ENCODE measurements at places on chromosomes 3 and 15.
A peak's percentile ranks its signal among the peaks of the same experiment; 100 is the strongest.

DNA sequence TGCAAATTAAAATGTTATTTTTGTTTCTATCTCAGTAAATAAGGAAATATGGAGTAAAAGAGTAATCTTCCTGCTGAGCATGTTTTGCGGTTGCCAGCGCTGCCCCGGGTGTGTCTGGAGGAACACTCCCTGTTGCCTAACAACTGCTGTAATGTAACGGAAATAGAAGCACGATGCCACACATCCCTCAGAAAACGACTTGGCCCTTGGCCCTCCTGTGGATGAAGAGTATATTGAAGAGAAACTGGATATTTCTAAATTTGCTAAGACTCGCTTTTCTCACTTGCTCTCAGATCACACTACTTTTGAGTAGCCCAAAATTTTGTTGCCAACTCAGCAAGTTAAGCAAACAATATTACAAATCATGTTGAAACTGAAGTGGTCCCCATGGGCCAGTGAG, 18.9 kb downstream of the CX3CR1 start:
- DNase-seq: peak; percentile 98

- no peak for DNase-seq
These were observed 314.7 kb upstream of the CNTN4 start for GRCh38 chr3:1783995-1784394.

- no peak for DNase-seq
These were observed 56.3 kb downstream of the PPP2R3A start for GRCh38 chr3:136021803-136022202.

GRCh38 chr3:149506965-149507364, 32.5 kb downstream of the TM4SF4 start:
- DNase-seq: no peak

DNA sequence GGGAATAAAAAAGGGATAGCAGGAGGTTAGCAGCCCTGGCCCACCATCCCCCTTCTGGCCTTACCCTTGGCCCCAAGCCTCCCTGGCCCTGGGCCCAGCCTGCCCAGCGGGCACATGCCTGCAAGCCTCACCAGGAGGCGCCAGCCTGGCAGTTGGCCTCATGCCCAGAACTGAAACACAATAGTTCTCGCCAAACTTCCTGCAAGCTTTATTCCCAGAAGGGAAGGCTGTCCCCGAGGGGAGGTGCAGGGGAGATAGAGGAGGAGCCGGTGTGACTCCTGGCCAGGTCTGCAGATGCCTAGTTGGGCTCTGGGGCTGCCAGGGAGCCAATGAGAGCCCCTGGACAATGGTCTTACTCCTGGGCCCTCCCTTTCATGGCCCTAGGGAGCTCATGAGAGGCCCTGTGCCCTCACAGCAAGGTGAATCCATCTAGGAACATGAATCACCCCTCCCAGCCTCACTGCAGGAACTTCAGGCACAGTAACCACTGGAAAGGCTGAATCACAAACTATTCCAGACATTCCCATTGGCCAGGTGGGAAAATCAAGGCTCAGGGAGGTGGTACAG, 4.0 kb downstream of the CCDC33 start:
- DNase-seq: no peak

DNA sequence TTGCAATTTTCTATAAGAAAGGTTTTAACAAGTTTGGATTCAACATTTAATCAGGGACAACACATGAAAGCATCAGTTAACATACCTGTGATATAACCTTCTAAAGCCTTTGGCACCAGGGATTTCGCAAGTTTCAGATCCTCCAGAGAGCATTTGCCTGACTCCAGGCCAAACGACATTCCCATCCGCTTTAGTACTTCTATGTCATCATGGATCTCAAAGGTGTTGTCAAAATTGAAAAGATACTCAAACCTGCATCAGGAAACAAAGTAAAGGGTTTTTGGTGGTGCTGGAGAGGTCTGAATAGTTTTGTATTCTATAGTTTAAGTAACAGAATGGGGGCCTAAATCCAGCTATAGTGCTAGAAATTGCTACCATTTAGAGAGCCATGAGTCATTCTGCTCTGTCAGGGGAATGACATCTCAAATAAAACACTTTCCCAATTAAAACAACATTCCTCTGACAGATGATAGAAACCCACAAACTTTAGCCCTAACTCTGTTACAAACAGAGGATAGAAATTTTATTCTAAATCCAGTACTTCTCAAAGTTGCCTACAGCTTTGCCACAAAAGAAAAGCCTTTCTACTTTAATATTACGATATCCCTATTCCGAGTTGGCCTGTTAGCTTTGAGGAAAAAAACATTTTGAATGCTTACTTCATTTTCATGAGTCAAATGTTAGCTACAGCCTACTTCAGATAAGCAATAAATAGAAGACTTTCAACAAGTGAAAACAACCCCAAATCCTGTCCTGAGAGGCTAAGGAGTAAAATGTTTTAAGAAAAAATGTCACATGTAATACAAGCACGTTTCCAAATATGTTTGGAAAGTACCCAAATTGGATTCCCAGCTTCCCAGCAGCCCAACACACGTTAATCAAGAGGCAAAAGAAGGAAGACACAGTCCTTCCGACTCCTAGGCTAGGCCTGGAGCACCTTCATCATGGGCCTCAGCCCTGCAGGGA, 83.4 kb downstream of the ATP1B3 start:
- no peak for DNase-seq

- DNase-seq: no peak
These were observed 149.3 kb upstream of the CBLB start for GRCh38 chr3:106018102-106018501.

DNA sequence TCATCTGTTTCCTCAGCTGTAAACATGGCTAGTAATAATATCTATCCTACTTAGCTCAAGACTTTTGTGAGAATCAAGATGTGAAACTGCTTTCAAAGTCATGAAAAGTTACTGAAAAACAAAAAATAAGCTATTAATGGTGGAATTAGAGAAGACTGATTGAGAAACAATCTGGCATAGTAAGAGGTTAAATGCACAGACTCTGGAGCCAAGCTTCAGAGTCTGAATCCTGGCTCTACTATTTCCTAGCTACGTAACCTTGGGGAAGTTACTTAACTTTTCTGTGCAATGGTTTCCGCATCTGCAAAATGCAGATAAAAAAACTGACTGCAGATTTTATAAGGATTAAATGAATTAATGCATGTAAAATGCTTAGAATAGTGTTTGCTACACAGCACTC, 28.8 kb downstream of the LRRFIP2 start:
- no peak for DNase-seq

DNA sequence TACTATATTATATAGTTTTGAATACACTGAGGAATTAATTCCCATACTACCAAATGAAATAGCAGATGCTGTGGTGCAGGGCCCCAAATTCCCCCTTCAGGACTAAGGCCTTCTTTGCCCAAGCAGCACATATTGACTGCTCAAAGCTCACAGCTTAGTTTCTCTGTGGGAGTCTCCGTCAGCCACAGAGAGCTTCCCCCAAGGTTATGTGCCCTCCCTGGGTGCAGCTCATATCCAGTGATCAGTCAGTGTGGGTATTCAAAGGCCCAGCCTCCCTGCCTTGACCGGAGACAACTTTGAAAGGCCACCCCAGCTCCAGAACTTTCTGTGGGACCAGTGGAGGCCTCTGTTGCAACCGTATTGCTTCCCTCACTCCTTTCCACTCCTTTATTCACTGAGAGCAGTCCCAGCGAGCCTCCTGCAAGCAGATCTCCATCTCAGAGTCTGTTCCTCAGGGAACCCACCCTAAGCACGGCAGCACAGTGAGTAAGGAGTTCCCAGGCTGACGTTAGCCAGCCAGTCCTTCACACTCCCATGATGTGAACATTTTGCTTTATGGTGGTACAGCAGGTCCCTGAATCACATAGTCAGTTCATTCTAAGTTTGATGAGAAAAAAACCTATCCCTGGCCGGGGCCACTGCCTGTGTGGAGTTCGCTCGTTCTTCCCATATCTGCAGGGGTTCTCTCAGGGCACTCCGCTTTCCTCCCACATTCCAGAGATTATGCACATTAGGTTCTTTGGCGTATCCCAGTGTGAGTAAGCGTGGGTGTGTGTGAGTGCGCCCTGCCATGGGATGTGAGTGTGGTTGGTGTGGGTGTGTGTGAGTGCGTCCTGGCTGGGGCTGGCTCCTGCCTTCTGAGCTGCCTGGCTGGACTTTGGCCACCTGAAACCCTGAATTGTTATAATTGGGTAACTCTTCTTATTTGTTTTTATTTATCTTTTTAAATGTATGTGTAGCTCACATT, 64.4 kb upstream of the PPARG start:
- no peak for DNase-seq

- DNase-seq: no peak
These were observed 6.5 kb upstream of the MYH15 start for GRCh38 chr3:108516881-108517280.

- no peak for DNase-seq
These were observed 48.5 kb upstream of the UBP1 start for GRCh38 chr3:33488683-33489082.

GRCh38 chr3:33211444-33211843, 7.2 kb downstream of the SUSD5 start:
- DNase-seq: no peak

DNA sequence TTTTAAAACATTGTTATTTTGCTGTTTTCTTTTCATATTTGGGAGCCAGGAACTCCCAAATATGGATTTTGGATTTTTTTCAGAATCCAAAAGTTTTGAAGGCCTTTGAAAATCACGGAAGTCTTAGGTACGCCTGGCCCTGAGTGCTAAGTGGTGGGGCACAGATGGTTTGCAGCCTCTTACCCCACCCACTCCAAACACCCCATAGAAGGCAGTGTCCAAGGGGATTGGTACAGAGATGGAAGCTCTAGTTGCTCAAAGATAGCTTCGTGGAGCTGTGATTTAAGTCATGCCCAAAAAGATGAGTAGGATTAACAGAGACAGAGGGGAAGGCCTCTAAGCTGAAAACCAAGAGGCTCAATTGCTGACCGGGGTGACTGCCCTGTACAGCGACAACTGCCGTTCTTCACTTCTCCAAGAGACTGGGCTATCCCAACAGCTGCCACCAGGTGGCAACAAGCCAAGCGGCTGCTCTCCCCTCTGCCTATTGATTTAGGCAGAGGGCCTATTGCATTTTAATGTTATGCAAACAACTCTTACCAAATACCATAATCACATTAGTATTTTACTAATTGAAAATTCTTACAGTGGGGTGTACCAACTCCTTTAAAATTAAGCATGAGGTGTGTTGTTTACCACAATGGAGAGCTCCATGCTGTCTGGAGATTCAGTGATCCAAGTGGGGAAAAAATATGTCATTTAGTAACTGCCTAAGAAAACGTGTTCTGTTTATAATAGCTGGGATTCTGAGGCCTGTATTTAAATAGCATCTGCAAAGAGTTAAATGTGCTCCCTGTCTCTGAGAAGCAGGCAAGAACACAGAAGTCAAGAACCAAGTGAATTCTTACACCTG, 64.0 kb upstream of the C15orf61 start:
- DNase-seq: no peak

DNA sequence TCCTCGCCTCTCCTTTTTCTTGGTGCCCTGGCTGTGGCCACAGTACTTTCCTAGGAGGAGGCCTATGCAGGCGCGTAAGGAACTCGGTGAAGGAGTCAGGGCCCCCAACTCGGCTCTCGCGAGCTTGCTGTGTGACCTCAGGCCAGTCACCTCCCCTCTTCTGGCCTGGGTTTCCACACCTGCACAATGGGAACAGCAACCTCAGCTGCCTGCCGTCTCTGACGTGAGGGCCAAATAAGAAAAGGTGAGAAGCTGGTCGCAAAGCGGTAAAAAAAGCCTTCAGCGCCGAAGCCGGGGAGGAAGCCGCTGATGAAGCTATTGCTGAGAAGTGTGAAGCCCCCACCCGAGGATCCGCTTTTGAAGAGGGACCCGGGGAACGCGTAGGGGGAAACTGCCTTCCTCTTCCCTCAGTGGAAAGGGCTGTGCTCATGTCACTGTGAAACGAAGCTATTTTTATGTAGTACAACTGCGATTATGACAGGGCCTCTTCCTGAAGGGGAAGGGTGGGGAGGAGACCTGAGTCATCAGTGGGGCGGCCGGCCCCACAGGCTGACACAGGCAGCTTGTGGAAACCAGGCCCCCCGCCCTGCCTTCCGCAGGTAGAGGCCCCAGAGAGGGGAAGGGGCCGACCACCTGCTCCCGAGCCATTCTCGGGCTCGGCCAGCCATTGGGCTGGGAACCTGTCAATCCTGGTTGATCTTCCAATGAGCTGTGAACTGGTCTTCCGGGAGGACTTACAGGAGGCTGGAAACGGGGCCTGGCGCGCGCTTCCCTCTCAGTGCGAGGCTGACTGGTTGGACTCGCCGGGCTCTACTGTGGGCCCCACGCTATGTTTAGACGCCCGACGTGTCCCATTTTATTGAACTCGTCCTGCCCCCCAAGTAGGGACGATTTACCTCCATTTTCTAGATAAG, 18.0 kb upstream of the ANKDD1A start:
- DNase-seq: peak; percentile 97

DNA sequence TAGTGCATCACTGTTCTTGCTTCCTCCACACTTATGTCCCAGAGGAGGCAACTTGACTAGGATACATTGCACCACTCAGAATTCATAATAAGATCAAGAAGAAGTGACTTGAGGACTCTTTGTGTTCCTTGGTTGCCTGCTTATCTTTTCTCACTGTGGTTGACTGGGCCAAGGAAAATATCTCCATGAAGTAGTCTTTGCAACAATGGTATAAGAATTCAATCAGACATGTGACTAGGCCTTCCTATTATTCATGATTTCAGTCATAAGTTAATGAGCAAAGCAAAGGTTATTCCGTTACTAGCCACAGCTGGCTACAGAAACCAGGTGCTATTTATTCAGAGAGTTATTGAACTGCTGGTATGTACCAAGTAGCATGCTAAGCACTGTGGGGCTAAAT, 359.3 kb downstream of the RORA start:
- no peak for DNase-seq

DNA sequence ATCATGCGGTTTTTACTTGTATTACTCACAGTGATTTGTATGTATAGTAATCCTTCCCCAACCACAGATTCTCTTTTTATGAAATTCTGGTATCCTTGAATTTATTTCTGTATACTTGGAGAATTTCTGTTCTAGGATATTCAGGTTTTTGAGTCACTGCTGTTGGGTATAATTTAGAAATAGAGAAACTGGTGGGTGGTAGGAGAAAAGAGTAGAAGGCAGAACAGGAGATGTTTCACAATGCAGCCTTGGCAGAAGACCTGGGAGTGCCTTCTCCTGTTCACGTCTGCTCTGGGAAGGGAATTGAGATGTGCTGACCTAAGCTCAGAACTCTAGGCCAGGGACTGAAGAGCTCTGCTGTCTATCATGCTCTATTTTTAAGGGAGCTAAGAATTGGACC, 193.6 kb downstream of the EPHB1 start:
- no peak for DNase-seq
